ENCODE measurements at places on chromosomes 5 and 9.

DNA sequence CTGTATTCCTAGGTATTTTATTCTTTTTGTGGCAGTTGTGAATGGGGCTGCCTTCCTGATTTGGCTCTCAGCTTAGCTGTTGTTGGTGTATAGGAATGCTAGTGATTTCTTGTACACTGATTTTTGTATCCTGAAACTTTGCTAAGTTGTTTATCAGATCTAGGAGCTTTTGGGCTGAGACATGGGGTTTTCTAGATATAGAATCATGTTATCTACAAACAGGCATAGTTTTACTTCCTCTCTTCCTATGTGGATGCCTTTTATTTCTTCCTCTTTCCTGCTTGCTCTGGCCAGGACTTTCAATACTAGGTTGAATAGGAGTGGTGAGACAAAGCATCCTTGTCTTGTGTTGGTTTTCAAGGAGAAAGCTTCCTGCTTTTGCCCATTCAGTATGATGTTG, 129.9 kb downstream of the DMXL1 start:
- no peak for DNase-seq

DNA sequence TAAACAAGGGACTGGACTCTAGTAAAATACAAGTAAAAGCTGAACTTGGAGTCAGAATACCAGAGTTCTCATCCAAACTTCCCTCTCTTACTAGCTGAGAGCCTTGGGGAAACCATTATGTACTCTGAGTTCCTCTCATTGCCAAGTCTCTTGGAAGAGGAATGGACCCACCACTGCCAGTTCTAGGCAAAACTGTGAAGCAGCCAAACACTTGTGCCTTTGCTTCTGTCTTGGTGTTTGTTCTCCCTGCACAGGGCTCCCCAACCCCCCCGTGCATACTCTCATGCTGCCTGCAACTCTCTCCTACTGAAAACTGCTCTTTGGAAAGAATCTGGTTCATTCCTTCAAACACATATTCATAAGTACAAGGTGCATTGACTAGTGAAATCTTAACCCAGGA, 102.6 kb downstream of the PDZD2 start:
- DNase-seq = no peak

- DNase-seq = no peak
These were observed 61.6 kb downstream of the ENTREP1 start for GRCh38 chr9:69386651-69387050.

DNA sequence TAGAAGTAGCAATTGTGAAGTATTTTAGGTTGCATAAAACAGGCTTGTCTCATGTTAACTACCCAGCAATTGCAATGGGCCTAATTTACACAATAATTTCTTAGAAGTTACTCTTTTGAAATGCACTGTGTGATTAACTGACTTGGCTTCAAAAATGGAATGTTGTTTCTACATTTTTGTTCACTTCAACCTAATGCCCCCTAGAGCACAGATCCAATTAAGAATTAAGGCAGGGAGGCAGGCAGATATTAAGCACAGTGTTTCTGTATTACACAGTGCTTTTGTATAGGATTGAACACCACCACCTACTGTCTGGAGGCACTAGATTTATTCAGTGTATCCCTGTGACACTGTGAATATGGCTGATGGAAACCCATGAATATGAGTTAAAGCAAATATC, 302.1 kb downstream of the FBXL17 start:
- no peak for DNase-seq

DNA sequence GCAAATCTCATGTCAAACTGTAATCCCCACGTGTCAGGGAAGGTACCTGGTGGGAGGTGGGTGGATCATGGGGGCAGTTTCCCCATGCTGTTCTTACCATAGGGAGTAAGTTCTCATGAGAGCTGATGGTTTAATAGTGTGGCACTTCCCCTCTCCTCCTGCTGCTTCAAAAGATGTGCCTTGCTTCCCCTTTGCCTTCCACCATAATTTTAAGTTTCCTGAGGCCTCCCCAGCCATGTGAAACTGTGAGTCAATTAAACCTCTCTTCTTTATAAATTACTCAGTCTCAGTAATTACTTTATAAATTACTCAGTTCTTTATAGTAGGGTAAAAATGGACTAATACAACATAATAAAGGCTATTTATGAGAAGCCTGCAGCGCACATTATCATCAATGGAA, 7.1 kb upstream of the CNTRL start:
- DNase-seq = no peak

DNA sequence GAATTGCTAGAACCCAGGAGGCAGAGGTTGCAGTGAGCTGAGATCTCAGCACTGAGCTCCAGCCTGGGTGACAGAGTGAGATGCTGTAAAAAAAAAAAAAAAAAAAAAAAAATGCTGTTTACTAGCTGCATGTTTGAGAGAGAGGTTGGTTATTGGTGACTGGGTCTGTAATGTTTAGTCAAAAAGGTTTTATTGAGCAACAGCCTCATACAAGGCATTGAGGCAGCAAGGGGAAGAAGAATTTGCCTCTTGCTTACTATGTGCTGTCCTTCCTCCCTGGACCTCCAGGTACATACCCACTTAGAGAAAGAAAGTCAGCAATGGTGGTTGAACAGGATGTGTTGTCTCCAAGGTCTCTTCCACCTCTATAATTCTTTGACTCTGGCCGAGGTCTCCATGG, 140.7 kb upstream of the SPRY4 start:
- no peak for DNase-seq

- DNase-seq = no peak
These were observed 64.4 kb downstream of the PPARGC1B start for GRCh38 chr5:149794487-149794971.

GRCh38 chr5:100904259-100904861, 1.3 kb upstream of the ST8SIA4 start:
- no peak for DNase-seq

GRCh38 chr5:111635151-111635902, 121.7 kb downstream of the NREP start:
- DNase-seq = no peak

GRCh38 chr5:149302641-149303040, 31.0 kb downstream of the AFAP1L1 start:
- no peak for DNase-seq

DNA sequence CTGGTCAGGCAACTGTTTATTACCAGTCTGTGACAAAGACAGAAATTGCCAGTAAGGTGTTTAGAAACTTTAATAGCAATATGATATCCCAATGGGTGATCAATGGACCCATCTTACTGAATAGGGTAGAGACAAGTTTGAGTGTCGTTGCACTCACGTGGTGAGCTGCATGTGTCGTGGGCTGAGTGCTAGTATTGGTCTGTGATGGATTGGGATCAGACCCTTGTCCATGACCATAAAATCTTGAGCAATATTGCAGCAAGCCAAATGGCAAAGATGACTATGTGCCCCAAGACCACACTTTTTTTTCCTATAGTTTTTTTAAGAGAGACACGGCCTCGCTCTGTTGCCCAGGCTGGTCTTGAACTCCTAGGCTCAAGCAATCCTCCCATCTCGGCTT, 114.5 kb downstream of the PALM2AKAP2 start:
- no peak for DNase-seq

DNA sequence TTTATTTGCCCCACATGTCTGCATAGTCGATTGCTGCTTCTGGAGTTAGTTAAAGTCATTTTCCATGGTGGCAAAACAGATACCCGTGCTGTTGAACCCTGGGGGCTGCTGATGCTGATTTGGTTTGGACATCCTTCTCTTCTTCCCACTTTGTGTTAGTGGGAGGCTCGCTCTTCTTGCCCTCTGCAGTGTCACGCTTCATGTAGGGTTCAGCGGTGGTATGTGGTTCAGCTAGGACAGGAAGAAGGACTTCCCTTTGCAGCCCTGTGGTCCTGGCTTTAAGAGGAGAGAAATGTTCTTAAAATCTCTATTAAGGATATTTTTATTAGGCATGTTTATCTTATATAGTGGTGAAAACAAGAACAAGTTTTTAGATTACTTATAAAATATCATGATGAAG, 36.2 kb downstream of the SLC36A1 start:
- DNase-seq = no peak

DNA sequence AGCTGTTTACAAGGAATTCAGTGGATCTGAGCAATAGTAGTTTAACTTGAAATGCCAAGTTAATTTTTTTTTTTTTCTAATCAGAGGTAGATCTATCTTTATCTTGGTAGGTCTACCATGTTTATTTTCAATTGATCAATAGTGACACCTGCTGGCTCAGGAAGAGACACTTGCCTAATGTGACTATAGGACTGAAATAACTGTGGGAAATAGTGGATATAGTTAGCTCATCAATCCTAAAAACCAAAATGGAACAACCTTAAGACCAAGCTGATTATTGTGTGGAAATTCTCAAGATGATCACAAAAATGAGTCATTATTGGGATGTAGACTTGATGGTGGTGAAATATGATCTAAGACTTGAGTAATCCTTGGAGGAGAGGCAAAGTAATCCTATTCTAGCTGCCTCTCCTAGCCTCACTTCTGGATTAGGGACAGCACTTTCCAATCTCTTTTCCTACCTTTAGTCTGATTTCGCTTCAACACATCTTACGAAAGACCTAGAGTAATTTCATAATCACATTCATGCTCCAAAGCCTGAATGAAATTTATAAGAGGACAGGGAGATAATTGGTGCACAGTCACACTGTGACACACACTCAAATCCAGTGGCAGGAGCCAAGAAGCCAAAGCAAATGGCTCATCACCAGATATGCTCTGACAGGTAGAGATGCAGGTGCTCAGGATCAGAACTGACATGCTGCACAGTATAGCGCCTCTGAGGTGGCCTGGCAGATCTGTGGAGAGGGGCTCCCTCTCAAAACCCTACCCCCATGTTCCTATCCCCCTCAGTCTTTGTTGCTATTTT, 156.3 kb downstream of the HMHB1 start:
- DNase-seq = peak; percentile 55

DNA sequence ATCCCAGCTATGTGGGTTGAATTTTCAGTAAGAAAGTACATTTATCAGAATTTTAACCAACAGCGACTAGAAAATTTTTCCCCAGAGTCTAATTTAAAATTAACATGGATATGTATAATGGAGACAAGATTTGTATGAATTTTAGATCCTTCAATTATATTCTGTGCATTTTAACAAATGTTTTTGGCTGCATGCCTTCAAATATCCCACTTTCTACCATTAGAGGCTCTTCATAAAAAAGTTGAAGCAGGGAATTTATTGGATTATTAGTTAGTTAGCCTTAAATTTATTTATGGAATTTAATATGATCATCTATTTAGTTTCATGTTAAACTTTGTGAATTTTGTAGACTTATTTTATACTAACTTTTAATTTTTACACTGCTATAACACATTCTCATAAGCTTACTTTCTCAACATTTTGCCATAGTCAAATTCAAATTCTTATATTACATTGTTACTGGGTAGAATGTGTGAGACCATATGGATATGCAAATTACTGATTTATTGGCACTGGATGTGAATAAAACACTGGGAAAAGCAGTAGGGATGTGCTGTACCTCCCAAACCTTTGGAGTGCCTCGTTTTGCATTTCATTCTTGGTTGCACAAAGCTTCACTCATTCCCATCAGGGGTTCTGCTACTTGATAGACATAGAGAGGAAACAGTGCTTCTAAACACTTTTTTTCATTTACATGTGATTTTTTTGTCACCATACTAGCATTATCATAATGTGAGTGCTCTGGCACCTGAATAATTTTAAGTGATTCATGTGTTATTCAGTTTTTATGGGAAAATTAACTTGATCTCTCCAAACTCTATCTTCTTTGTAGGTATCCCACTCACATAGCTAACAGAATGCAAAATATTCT, 491.8 kb upstream of the COX7C start:
- DNase-seq = peak; percentile 14

DNA sequence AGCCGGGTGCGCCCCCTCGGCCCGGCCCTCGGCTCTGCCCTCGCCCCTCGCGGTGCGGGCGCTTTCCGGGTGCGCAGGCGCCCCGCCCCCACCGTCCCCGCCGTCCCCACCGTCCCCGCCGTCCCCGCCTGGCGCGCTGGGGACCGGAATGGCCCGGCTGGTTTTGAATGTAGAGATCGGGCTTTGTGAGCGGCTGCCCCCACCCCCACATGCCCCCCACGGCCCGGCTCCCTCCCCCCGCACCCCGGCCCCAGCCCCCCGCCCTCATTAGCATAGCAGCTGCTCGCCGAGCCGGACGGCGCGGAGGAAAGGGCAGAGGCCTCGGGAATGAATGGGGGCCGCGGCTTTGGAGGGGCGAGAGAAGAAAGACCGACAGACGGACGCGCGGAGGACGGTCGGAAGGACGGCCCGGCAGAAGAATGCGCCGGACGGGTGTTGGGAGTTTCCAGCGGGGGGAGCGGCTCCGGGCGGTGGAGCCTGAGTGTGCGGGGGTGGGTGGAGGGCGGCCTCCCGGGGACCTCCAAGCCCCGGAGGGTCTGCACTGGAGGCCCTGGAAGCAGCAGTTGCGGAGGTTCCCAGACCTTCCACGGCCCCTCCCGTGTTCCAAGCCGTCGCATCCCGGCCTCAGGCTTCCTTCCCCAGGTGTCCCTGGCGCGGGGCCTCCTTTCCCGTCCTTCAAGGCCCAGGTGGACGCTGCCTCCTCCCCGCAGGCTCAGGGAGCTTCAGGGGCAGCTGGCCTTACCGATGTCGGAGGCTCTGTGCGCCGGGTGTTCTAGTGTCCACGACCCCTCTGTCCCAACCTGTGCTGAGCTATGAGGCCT, 6.0 kb downstream of the NRARP start:
- no peak for DNase-seq

DNA sequence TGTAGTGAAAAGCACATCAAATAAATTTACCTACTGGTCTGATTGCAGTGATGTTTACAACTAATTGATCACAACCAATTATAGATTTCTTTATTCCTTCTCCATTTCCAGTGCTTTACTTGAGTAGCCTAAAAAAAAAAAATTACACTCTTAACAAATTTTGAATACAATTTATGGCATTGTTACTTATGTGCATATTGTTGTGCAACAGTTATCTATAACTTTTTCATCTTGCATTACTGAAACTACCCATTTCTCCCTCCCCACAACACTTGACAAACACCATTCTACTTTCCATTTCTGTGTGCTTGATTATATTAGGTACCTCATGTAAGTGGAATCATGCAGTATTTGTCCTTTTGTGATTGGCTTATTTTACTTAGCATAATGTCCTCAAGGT, 12.3 kb downstream of the RMI1 start:
- DNase-seq = no peak

- DNase-seq = no peak
These were observed 165.2 kb downstream of the ADAMTS12 start for GRCh38 chr5:33726422-33727165.

- DNase-seq = peak; percentile 60
These were observed 151.7 kb upstream of the MPDZ start for GRCh38 chr9:13431222-13431536.

DNA sequence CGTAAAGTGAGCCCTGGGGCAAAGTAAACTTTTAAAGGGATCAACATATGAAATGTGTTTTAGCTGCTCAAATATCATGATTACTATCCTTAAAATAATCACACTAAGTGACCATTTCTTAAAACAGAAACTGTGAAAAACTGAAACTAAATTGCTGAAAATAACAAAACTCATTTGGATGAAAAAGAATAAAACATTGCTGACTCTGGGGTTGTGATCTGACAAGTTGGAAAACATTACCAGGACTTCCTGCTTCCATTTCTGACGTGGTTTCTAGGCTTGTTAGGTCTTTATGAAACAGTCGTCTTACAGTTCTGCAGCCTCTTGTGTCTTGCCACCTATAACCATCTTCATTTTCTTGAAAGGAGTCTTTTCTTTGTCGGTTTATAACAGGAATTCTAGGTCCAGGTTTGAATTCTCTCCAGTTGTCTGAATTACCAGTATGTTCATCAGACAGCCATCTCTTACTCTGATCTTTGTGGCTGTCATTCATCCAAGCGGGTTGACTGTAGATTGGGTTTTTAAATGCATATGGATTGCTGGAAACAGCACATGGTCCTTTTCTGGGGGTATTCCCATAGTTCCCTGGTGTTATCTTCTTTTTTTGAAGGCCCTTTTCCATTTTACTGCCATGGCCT, 1.7 kb downstream of the TUT7 start:
- DNase-seq = no peak

- no peak for DNase-seq
These were observed 45.9 kb downstream of the CERT1 start for GRCh38 chr5:75465480-75465879.

Data from NCI-H1694 treated with DMSO at 0.1 percent for 48 hours (cell line).